Uterus (tissue), 4 donors: ENCODE measurements at places on chromosomes 7 and 10. TPM values are rescaled to one million over a fixed set of nuclear protein-coding genes. Genes with fewer than 3 reads are reported as not detected.

DDC gene
- total RNA-seq = not detected

- no peak for DNase-seq
Measured at GRCh38 chr10:107215681-107216080, 51.2 kb upstream of the SORCS1 start.

DNA sequence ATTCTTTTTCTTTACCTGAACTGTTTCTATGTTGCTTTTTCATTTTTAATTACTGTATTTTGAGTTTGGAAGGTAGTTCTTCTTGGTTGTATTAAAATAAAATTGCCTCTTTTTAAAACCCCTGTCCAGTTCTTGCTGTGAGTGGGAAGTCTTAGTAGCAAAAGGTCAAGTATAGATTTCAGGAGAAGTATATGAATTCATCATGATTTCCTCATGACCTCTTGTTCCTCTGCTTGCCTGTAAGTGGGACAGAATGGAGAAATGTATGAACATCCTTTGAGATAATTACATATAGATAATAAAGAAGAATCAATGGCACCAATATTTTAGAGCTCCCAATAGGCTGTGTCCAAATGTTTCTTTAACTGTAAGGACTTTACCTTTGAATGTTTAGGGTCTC, 126.2 kb downstream of the LRRC4 start:
- DNase-seq = no peak

EN2 gene
- 2.1 TPM for total RNA-seq

KIAA1217 gene
- 19.4 TPM for total RNA-seq

DNA sequence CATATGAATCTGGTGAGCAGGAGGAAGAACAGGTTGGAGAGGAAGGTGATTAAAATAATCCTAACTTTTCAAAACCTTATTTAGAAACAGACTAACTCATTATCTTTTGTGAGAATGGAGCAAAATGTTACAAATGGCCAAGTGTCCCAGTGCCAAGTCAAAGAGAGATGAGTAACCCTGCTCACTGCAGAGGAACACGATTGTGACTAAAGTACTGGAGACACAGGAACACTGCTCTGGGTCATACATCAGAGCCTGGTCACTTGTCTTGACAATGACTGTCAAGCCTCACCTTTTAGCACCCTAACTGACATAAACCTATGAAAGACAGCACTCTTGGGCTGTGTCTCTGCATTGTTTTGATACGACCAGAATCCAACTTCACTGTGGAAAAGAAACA, 108.8 kb downstream of the SGMS1 start:
- DNase-seq = no peak

GRCh38 chr7:158495786-158496185, 91.8 kb downstream of the PTPRN2 start:
- DNase-seq = no peak

DNA sequence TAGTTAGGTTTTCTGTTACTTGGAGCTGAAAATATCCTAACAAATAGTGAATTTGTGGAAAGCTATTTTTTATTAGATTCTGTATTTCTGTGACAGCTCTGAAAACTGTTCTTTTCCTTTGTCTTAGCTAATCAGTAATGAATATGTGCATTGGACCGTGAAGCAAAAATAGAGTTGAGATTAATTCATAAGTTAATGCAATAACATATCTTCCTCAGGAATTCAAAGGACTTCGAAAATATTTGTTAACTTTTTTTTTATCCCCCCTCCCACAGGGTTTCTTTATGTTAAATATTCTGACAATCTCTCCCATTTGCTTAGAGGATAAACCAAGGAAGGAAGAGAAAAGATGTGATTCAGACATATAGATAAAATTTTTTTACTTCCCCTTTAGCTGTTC, 101.4 kb downstream of the PODXL start:
- DNase-seq = no peak

DNA sequence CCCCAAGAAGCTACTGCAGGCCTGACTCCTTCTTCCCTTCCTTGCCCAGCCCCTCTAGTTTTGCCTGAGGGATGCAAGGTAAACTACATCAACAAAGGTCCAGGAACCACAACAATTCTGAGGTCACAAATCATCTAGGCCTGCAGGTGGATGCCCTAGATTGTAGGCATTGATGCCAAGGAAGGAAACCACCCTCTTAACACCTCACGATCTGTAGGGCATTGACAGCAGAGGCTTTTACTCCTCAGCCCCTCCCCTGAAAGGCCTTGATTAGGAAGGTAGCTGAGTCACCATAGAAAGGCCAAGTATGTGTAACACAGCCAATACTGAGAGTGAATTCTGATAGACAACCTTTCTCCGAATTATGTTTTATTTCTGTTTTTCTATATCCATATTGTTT, 46.7 kb upstream of the FAM3C start:
- no peak for DNase-seq

FRAT1 gene
- total RNA-seq = 6.9 TPM

DNA sequence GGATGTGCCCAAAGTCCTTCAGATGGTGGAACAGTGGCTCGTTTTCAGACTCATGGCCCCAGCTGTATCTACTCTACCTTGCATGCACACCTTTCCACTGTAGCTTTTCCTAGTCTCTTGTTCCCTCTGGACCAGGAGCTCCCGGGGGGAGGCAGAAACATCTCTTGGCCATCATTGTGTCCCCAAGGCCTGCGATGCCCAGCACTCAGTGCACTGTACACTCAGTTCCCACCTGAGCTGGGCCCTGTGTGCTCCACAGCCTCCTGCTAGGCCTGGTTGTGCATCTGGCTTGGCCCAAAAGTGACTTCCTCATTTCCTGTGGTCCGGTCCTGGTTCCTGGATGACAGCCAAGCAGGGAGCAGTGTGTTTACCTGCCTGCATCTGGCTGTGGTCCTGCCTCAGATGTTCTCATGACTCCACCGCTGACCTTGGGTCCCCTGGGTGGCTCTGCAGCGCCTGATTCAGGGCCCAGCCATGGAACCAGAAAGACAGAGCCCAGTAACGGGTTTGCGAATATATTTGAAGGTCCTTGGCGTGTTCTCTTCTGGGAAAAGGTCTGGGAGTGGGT, 9.9 kb upstream of the DOCK1 start:
- no peak for DNase-seq

- DNase-seq = no peak
Measured at GRCh38 chr7:103594186-103594585, 148.2 kb upstream of the SLC26A5 start.

GRCh38 chr10:102645388-102645740, 1.1 kb downstream of the TRIM8 start:
- no peak for DNase-seq

DNA sequence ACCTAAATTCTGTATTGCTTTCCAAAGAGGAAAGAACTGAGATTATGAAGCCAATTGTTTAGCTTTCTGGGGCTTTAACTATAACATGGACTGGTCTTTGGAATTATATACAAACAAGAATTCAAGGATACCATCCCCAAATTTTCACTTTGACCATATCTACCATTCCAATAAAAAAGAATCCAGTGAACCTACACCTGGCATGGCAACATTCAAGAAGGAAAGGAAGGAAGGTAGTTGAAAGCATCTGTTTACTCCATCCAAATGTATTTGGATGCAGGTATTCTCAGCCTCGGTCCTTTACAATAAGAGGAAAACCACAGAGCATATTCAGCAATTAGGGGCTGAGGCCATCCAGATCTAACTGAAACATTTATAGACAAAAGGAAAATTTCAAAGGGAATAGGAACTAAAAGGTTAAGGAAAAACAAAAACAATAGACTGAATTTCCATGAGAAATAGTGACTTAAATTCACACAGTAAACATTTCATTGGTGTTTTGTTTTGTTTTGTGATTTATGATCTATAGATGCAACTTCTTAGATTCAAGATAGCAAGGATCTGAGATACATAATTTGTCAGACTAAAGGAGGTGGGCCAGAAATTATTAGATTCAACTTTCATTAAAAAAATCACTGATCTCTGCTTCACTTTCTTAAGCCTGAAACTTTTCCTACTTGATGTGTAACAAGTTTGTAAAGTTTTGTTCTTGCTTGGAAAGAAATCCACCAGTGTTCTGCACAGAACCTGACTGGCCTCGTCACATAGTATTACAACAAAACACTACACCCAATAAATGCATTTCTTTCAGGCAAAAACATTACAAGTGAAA, 12.7 kb downstream of the SKIDA1 start:
- no peak for DNase-seq

DNA sequence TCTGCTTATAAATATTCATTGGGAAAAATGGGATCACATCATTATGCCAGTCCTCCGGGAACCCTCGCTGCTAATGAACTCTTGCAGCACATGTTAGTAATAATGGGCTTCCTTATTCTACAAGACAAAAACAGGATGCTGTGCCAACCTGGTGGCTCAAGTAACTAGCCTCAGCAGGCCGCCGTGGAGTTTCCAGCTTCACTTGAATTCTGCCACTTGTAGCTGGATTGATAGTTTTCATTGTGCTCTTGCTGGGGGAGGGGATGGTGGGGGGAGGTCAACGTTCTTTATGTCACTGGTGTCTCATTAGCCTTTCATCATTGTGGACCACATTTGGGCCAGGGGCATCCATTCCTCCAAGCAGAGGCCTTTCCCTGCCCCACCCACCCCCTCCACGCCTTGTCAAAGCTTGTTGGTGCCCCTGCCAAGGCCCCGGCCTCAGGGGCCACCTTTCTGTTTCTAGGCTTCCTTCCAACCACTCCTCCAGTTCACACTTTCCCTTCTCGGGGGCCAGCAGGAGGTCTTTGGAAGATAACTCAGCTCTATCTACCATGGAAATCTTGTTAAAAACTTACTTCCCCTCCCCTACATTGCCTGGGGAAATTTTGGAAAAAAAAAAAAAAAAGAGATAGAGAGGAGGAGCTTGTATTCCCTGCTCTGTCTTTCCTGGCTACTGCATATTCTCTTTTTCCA, 153.9 kb downstream of the BMPER start:
- peak; percentile 31 for DNase-seq

- DNase-seq = peak; percentile 43
Measured at GRCh38 chr10:110919971-110920881, 822 bp downstream of the SHOC2 start.

- no peak for DNase-seq
Measured at GRCh38 chr10:4678951-4679671, 146.9 kb upstream of the AKR1E2 start.

GRCh38 chr7:43872406-43873110, 3.2 kb upstream of the MRPS24 start:
- DNase-seq = peak; percentile 61

DNA sequence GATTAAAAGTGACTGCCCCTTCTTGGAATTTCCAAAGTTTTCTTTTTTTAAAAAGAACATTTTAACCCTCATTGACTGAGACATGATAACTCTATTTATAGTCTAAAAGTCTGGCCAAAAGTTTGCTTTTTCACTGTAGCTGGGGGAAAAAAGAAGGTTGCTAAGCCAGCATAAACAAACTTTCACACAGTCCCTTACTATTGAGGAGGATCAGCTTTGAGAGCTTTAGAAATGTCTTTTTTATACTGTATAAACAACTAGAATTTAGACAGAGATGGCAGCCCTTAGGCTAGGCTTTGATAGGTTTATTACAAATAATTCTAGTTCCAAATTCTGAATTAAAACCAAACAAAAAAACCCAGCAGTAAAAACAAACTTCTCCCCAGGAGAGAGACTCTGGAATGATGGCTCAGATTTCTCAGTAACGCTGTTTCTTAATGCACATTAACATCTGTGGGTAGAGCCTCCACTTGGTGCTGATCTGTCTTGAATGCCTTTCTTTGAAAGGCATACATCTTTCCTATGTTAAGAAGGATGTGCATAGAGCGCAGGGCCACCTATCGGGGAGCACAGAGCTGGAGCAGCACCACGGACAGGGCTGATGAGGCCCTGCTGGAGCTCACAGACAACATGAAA, 100.9 kb upstream of the PDLIM1 start:
- DNase-seq = no peak

GRCh38 chr7:44955733-44956132, 23.1 kb downstream of the MYO1G start:
- no peak for DNase-seq

GRCh38 chr7:128409596-128410450, at the start of gene IMPDH1:
Gene IMPDH1, minus strand, starts transcription at chr7:128409982. Its CDS starts 81 bp downstream, at chr7:128409901.
- peak; percentile 95 for DNase-seq

DNA sequence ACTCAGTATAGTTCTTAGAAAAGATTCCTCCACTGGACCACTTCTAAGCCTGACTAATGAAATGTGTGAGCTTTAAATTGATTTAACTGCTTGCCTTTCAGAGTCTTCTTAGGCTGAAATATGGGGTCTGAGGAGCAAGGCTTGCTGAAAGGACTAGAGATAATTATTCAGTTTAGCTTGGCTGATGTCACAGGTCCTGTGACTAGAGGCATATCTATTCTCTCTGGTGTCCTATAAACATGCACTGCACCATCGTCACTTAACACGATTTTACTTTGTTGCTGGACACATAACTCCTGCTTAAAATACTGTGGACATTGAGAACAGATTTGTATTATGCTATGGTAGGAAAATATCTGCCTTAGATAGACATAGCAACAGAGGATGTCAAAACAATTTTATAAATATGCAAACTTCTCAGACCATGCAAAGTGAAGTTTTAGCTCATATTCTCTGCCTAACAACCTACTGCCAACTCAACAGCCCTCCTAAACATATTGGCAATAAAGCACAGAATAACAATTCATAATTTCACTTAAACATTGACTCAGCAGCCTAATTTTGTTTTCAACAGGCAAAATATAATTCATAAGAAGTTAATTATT, 80.2 kb downstream of the RNF133 start:
- DNase-seq = no peak

TRIM50 gene
- not detected for total RNA-seq

DNA sequence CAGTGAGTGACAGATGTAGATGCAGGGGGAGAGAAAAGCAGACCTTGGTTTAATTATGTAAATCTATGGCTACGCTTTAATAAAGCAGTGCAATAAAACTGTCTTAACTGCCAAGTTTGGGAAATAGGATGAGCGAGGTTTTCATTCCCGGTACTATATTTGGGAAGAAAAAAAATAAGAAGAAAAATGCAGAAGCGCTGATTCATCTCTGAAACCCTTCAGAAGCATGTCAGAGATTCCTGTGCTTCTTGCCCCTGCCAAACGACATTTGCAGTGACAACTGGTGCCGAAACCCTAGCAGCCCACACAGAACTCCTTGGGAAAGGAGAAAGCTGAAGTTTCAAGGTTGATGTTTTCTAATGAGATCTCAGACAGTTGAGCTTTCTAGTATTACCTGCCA, 380.7 kb downstream of the REEP3 start:
- no peak for DNase-seq

DNA sequence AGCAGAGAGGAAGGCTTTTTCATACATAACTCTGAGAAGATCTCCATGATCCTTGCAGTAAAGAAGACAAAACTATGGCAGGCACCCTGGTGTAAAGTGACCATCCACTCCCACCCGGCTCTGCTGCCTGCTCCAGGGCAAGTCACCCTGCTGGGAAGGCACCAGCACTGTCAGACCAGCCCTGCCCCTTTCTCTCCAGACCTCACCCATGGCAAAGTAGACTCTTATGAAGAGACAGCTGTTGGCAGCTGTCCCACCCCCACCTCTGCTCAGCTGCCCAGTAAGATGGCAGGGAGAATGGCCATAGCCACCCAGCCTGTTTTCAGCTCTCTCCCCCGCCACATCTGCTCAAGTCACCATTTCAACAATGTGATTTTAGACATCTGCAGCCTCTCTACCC, 8.6 kb upstream of the ZMIZ2 start:
- DNase-seq = no peak
